ENCODE measurements at places on chromosomes 1 and 21. TPM values are rescaled to one million over a fixed set of nuclear protein-coding genes. Genes with fewer than 3 reads are reported as not detected.

DNA sequence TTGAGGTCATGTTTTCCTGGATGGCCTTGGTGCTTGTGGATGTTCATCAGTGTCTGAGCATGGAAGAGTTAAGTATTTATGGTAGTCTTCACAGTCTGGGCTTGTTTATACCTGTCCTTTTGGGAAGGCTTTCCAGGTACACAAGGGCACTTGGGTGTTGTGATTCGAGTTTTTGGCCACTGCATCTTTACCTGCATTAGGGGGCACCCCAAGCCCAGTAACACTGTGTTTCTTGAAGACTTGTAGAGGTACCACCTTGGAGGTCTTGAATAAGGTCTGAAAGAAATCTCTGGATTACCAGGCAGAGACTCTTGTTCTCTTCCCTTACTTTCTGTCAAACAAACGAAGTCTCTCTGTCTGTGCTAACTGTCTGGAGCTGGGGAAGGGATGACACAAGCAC lies 34.4 kb upstream of the ROR1 start:
- no peaks in the 10 kb centered on the region for H3K4me1 ChIP-seq
- H3K27me3 ChIP-seq, result no peaks in the 10 kb centered on the region
- no peak for DNase-seq
- no peak overlapping the region for H3K4me3 ChIP-seq

DNA sequence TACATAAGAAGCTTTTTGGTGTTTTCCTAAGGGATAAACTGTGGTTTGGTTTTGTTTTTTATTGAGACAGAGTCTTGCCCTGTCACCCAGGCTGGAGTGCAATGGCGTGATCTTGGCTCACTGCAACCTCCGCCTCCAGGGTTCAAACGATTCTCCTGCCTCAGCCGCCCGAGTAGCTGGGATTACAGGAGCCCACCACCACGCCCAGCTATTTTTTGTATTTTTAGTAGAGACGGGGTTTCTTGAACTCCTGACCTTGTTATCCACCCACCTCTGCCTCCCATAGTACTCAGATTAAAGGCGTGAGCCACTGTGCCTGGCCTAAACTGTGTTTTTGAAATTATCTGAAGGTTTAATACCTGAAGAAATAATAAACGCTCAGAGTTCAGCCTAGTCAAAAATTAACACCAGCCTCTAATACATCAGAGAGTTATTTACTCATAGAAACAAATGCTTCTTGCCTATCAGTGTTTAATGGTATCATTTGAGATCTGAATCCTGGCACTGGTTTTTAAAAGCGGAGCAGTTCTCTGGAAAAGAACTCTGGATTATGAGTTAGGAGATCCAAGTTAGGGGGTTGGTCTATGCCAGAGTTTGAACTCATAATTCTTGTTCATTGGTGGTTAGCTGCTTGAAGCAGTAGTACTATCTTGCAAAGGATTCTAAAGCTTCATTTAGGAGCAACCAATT lies 28.7 kb downstream of the ARID4B start:
- H3K36me3 ChIP-seq, result no peaks in the 10 kb centered on the region
- H3K27ac ChIP-seq, result no peak overlapping the region
- H3K4me3 ChIP-seq, result no peak overlapping the region
- H3K27me3 ChIP-seq, result no peaks in the 10 kb centered on the region
- H3K4me1 ChIP-seq, result peaks cover 3% of the 10 kb centered on the region
- no peak for DNase-seq

GRCh38 chr1:220407191-220407590 lies 120.7 kb upstream of the MARK1 start:
- H3K27ac ChIP-seq, result no peak overlapping the region
- DNase-seq, result no peak
- H3K36me3 ChIP-seq, result no peaks in the 10 kb centered on the region
- H3K4me3 ChIP-seq, result no peak overlapping the region
- no peaks in the 10 kb centered on the region for H3K27me3 ChIP-seq

- no peaks in the 10 kb centered on the region for H3K27me3 ChIP-seq
- DNase-seq, result no peak
- no peaks in the 10 kb centered on the region for H3K36me3 ChIP-seq
- no peak overlapping the region for H3K27ac ChIP-seq
These were observed 13.8 kb downstream of the RASSF5 start for GRCh38 chr1:206521127-206521526.

- no peak for DNase-seq
- no peaks in the 10 kb centered on the region for H3K4me1 ChIP-seq
- no peaks in the 10 kb centered on the region for H3K27me3 ChIP-seq
These were observed 3.0 kb downstream of the F11R start for GRCh38 chr1:161017756-161018630.

DNA sequence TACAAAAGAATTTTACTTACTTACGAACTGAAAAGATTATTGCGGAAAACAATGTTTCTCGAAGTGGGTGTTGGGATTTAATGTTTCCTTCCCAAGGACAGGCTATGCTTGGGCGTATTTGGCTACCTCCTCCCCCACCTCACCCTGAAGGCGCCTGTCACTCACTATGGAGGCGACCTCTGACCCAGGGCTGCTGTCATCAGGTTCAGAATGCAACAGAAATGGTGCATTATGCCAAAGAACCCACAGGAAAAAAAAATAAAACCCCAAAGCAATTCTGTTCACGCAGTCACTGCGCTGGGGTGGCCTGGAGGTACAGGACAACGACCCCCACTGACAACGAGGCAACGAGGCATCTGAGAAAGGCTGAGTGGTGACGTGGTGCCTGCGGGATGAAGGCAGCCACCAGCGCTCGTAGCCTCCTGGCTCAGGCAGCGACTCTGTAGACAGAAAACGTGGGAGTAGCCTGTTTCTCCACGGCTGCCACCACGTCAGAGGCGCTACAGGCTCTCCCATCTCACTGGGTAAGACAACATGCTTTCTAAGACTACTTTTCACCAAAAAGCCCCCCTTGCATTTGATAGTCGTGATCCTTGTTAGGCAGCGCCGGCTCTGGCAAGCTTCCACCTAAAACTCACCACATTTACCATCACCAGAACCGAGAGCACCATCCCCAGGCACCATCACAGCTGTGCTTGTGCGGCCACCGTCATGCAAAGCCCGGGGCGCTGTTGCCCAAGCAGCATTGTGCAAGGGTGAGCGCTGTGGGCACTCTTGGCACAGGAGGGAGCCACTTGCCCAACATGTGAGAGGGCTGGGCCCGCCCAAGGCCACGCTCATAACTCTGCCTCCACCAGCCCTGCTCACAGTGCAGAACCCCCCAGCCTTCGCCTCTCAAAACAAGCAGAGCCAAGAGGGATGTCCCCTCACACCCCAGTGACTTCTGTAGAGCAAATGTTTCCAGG lies 14.3 kb downstream of the NADK start:
- DNase-seq, result no peak
- H3K27me3 ChIP-seq, result no peaks in the 10 kb centered on the region
- H3K36me3 ChIP-seq, result peaks cover 75% of the 10 kb centered on the region
- H3K4me3 ChIP-seq, result no peak overlapping the region

DNA sequence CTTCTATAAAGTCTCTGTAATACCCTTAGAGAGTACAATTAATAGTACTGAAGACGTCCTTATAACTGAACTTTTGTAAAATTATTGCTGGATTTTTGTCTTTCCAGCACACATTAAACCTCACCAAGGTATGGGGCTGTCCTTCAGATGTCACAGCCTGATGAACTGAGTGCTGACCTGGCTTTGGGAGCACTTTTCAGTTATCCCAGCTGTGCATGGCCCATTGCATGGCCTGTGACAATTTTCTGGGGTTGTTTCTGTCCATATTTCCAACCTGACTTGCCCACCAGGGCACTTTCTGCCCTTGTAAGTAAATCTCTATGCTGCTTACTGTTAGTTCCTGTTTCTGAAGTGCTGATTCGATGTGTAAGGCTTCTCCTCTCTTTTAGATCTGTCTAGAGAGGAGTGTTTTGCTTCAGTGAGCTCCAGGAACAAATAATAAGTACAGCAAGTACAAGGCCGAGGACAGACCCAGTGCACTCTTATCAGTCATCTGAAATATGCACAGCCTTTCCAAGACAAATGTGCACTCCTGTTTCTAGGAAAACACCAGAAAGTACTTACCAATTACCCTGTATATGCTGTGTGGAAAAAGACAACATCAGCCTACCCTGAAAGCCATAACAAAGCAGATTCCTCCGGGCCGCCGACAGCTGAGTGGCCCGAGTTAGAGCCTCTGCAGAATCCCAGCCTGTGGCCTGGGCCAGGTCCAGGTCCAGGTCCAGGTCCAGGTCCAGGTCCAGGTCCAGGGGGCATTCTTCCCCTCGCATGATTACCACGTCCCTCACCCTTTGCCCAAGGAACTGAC lies 121.7 kb downstream of the DHRS3 start:
- H3K27me3 ChIP-seq, result no peaks in the 10 kb centered on the region
- DNase-seq, result no peak
- peaks cover 4% of the 10 kb centered on the region for H3K4me1 ChIP-seq
- H3K4me3 ChIP-seq, result no peak overlapping the region
- H3K27ac ChIP-seq, result peak overlapping the region; percentile 82

- H3K36me3 ChIP-seq, result no peaks in the 10 kb centered on the region
- no peak overlapping the region for H3K4me3 ChIP-seq
- no peak for DNase-seq
- H3K27ac ChIP-seq, result no peak overlapping the region
- no peaks in the 10 kb centered on the region for H3K4me1 ChIP-seq
- H3K27me3 ChIP-seq, result no peaks in the 10 kb centered on the region
These were observed 2.0 kb upstream of the PGD start for GRCh38 chr1:10396870-10397269.

DNA sequence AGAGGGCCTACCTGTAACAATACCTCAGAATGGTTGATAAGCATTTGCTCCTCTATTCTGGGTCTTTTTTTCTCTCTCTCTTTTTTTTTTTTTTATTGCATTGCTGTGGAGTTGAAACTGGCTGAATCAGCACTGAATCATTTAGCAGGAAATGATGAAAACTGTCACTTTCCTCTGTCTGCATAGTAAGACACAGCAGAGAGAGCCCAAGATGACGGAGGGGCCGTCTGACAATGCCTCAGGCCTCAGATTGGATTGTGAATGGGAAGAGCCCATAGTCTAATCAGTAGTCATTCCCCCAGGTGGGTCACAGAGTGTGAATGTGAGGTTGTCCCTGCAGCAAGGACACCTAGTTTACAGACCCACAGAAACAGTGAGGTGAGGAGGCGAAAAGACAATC lies 193.2 kb upstream of the PLXNA2 start:
- no peaks in the 10 kb centered on the region for H3K4me1 ChIP-seq
- no peak for DNase-seq
- H3K4me3 ChIP-seq, result no peak overlapping the region
- no peak overlapping the region for H3K27ac ChIP-seq
- no peaks in the 10 kb centered on the region for H3K36me3 ChIP-seq

DNA sequence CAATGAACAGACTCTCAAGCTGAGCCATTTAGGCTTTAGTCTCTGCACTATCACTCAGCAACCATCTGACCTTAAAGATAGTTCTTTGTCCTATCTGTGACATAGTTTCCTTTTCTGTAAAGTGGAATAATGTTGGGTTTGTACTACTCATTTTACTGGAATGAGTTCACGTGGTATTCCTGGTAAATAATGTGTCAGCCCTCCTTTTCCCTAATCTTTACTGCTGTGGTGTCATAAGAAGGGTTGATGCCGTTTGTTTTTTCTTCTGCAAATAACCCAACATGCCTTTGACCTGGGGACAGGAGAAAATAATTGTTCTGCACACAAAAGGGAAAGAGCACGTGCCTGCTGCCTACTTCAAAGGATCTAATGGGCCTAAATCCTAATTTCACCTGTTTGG lies 297.8 kb downstream of the BRINP3 start:
- H3K27me3 ChIP-seq, result no peaks in the 10 kb centered on the region
- no peak overlapping the region for H3K27ac ChIP-seq
- no peak for DNase-seq
- no peak overlapping the region for H3K4me3 ChIP-seq
- no peaks in the 10 kb centered on the region for H3K4me1 ChIP-seq

- no peak overlapping the region for H3K4me3 ChIP-seq
- H3K36me3 ChIP-seq, result no peaks in the 10 kb centered on the region
- no peaks in the 10 kb centered on the region for H3K27me3 ChIP-seq
- no peak overlapping the region for H3K27ac ChIP-seq
- no peak for DNase-seq
- no peaks in the 10 kb centered on the region for H3K4me1 ChIP-seq
These were observed 17.3 kb upstream of the TMEM183A start for GRCh38 chr1:202989879-202990278.

GRCh38 chr1:204703268-204703664 lies 17.7 kb upstream of the LRRN2 start:
- H3K27ac ChIP-seq, result no peak overlapping the region
- H3K36me3 ChIP-seq, result no peaks in the 10 kb centered on the region
- no peaks in the 10 kb centered on the region for H3K4me1 ChIP-seq
- H3K4me3 ChIP-seq, result no peak overlapping the region

Gene TMEM222
- 28.6 TPM for total RNA-seq

Gene SPRR1B
- not detected for total RNA-seq

Gene DONSON
- total RNA-seq, result 0.53 TPM

Gene IL20
- not detected for total RNA-seq

Gene RORC
- total RNA-seq, result not detected

Gene CDC42BPA
- total RNA-seq, result 56.9 TPM

Gene CELA3A
- not detected for total RNA-seq

Gene ZBTB8A
- 2.2 TPM for total RNA-seq

Gene CFAP74
- not detected for total RNA-seq
